ENCODE measurements at places on chromosomes 2 and 18.

DNA sequence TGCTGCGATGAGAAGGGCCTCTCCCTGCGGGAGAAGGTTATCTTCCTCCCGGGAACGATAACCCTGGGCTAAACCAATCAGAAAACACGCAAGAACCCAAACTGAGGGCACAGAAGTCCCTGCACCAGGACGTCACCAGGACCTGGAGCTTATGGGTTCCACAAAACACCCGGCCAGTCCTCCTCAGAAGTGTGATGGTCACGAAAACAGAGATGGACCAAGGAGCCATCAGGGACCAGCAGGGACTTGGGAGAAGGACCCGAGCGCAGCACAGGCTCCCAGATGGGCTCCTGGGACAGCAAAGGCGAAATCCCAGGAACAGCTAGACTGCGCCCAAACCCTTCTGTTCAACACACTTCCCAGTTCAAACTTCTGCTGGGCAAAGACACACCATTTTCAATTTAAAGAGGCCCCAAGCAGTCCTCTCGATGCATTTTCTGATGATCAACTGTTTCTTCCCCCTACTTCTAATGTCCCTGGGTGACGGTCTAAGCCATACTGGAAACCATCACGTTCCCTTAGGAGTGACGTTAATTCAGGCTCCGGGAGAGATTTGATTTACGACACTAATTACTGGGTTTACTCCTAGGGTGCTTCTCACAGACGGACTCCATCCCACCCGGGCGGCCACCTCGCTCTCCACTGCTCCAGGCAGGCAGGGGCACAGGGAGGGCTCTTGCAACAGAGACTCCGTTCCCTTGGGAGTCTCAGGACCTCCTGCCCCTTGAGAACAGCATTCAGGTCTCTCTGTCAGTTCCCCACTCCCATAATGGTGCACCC is 29.2 kb downstream of the ZNF516 start:
- no peak for DNase-seq

DNA sequence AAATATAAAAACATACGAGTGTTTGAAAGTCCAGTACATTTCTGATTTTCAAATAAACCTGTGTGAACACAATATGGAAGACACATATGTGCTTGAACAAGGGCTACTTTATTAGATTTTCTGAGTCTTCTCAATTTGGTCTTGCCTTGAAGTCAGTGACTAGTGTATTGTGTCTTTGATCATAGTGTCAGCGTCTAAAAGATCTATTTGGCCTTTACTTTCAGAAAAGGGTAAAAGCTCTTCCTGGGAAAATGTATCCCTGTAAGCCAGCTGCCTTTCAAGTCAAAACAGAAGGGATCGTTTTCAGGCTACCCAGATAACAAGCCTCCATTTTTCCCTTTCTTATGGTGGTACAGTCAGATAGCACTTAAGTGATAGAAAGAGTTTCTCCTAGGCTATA is 471.9 kb downstream of the CMPK2 start:
- no peak for DNase-seq

DNA sequence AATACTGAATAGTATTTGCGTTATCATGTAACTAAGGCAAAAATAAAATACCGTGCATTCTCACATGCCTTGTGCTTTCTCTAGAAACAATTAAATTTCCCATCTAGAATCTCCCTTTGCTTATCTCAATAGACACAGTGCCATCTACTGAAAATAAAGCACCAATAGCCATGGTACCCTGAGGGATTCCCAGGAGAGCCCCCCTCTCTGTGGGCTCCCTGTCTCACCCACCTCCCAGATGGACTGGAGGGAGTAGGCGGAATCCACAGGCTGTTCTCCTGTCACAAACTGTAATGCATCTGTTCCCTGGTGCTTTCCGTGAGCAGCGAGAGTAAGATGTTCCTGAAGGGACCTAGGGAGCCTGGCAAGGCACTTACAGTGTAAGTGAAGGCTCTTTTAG is 112.4 kb upstream of the UPP2 start:
- DNase-seq: no peak

DNA sequence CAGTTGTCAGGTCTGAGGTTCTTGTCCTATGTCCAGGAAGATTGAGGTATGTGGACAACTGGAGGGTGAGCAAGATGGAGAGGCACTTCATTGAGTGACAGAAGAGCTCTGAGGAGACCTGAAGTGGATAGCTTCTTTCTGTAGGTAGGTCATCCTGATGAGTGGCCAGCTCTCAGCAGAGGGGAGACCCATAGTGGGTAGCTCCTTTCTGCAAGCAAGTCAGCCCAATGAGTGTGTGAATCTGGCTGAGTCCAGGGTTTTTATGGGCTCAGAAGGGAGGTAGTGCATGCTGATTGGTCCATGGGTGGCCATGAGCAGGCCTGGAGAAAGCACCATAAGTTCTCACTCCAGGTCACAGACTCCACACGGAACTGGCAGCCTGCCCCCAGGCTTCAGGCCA is 92.6 kb upstream of the GALNT5 start:
- DNase-seq: no peak

GRCh38 chr2:116510117-116510671 is 1304.3 kb upstream of the DDX18 start:
- peak; percentile 5 for DNase-seq

DNA sequence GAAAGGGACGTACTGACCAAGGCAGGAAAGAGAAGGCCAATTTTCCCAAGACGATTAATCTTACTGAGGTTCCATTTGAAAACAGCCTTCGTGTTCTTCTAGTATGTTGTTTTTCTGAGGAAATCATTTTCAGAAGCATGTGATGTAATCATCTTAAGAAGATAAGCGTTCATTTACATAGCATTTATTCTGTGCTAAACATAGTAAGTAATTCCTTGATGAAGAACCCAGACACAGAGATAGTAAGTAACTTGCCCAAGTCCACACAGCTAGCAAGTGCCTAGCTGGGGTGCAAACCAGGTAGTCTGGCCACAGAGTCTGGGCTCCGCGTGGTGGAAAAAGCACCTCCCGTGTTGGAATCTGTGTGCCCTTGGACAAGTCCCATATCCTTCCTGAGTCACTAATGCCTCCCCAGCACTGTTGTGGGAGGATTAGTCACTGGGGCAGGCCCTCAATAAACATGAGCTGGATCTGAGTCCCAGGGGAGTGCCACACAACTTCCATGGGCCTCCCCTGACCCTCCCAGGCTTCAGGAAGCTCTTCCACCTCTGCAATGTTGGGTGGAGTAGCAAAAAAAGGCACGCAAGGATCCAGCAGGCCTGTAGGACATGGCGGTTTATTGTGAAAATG is 26.9 kb upstream of the ASAP2 start:
- DNase-seq: peak; percentile 69

Data from A549 (cell line).